ENCODE measurements at places on chromosomes 5 and 9. TPM values are rescaled to one million over a fixed set of nuclear protein-coding genes. Genes with fewer than 3 reads are reported as not detected.
A peak's percentile ranks its signal among the peaks of the same experiment; 100 is the strongest.

The STXBP1 gene
- total RNA-seq, result 13.0 TPM

The CTXN3 gene
- not detected for total RNA-seq

The FRMPD1 gene
- total RNA-seq, result 0.64 TPM

The TBCA gene
- 21.1 TPM for total RNA-seq

The NR5A1 gene
- total RNA-seq, result not detected

DNA sequence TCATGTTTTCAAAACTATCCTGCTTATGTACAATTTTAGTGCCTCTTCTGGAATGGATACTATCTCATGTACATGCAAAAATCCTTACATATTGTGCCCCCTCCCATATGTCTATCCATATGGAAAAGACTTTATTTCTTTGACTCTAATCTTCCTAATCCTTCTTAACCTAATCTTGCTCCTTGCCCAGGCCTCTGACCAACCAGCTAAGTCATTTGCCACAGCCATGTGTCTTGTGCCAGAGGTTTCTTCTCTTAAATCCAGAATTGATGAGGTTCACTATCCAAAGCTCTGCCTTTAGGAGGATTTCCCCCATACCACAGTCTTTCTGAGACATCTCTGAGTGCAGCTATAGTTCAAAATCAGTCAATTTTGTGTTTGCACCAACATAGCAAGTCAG lies 68.9 kb upstream of the RNF180 start:
- no peak for DNase-seq

GRCh38 chr9:136674786-136675349 lies 12.2 kb downstream of the EGFL7 start:
- DNase-seq, result peak; percentile 82

GRCh38 chr5:164265566-164265965 lies 760.1 kb downstream of the MAT2B start:
- no peak for DNase-seq

DNA sequence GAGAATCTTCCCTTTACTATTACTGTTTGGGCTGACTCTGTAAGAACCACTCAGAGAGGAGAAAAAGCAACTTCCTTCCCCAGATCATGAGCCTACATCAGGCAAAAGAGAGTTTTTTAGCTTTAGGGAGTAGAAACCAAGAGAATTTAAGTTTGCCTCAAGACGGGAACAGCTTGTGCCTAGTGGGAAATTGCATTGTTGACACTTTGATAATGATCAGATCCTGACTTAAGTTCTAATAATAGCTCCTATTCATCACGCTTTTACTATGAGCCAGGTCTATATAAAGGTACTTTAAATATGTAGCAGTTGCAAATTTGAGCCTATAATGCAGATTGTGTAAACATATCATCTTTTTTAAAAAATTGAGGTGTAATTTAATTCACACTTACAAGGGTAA lies 298.2 kb downstream of the MAN2A1 start:
- no peak for DNase-seq

DNA sequence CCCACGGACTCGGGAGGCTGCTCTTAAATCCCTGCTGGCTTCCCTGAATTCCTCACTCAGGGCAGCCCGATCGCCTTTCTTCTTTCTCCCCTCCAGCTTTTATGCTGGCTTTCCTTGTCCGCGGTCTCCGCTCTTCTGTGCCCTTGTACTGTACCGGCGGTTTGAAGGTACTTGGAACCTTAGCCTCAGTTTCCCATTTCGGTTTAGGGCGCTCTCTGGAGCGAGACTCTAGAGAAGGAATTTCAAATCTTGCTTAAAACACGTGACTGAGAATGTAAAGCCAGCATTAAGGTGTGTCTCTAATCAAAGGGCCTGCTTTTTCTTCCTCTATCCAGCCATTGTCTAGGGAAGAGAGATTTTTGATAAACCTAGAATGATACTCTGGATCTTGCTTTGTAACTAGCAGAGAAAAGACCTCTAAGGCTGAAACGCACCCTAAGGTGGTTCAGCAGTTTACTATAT lies 650 bp downstream of the GPR107 start:
- no peak for DNase-seq

- DNase-seq, result no peak
Measured at GRCh38 chr9:101650142-101650541, 55.4 kb upstream of the PPP3R2 start.

DNA sequence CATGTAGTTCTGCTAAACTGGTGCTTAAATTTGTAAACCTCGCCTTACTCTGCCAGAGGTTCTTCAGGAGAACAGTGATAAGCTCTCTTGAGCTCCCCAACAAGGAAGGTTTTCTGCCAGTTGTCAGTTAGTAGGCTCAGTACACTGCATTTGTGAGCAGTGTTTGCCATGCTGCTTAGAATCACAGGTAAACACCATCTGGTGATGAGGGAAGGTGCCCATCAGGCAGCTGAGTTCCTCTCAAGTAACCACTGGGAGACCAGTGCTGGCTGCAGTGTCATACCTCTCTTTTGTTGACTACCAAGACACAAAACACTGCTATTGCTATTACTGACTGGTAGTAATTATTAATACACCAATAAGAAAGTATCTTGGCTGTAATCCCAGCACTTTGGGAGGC lies 186.2 kb upstream of the OTULINL start:
- DNase-seq, result no peak

GRCh38 chr5:90612919-90613318 lies 54.3 kb downstream of the ADGRV1 start:
- no peak for DNase-seq

- no peak for DNase-seq
Measured at GRCh38 chr9:114688379-114688778, 6.4 kb upstream of the TEX48 start.

DNA sequence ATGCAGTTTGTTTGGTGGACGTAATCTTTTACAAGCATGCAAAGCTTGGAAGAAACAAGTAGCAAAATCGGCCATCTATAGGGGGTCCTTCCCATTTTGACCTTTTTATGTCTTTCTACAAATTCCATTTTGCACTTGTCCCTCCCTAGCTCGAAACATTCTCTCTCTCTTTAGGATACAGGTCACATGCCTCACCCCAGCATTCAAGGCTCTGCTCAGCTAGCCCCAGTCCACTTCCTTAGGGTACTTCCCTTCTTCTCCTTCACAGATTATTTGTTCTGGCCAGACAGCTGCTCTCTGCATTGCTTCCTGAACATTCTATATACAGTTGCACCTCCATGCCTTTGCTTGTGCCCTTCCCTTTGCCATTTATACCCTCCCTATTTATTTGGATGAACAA lies 31.7 kb upstream of the TRIM14 start:
- no peak for DNase-seq

Measured in transverse colon (tissue), 4 donors.